Umbilical cord (tissue), 2 donors: ENCODE measurements at places on chromosomes 16 and 17.

DNA sequence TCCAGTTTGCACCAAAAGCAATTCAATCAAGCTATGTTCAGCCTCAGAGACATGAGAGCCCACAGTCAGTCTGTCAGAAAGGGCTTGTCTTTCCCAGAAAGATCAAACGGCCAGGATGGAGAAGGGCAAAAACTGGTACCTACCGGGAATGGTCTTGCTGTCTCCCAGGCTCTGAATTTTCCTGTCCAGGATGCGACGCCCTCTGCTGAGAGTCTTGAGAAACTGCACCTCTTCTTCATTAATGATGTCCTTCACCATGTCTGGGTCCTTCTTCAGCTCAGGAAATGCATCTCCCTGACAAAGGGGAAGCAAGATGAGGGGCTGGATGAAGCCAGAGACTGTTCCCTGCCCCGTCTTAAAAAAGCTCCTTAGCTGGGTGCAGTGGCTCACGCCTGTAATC lies 15.8 kb upstream of the EXOSC6 start:
- DNase-seq, result no peak

- peak; percentile 67 for DNase-seq
Measured at GRCh38 chr17:55785181-55785580, 34.3 kb downstream of the PCTP start.

- DNase-seq, result no peak
Measured at GRCh38 chr17:74530831-74531150, 484 bp downstream of the CD300LB start.

- peak; percentile 58 for DNase-seq
Measured at GRCh38 chr17:68710976-68711375, 109.8 kb upstream of the FAM20A start.

DNA sequence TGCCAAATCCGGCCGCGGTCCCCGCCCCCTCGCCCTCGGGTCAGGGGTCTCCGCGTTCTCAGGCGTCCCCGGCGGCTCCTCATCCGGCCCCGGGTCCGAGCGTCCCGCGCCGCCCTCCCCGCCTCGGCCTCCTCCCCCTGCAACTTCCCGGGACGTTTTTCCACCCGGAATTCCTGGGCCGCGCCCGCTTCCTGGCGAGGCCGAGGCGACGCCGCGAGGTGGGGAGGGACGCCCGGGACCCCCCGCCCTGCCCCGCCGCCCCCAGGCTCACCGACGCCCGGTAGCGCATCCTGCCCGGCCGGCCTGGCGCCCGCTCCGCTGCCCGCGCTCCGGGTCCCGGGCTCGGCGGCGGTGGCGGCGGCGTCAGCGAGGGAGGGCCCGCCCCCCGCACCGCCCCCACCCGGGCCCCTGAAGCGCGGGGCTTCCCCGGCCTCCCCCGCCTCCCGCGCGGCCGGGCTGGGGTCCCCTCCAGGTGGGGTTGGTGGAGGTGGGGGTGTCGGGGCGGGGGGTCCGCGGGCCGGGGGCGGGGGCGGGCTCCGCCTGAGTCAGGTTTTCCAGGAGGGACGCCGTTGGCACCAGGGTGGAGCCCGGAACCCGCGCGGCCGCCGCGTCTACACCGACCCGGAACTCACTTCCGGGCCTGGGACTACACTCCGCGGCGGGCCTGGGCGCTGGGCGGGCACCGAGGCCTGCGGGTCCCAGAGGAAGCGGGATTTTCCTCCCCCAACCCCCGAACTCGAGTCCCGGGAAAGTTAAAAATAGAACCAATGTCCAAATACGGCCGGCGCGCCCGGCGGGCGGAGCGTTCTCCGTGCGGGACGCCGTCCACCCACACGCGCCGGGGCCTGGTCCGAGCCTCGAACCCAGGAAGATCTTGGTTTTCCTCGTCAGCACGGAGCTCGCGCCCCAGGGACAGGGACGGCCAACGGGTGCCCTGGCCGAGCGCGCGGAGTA lies 6.8 kb downstream of the MYO1C start:
- peak; percentile 68 for DNase-seq

DNA sequence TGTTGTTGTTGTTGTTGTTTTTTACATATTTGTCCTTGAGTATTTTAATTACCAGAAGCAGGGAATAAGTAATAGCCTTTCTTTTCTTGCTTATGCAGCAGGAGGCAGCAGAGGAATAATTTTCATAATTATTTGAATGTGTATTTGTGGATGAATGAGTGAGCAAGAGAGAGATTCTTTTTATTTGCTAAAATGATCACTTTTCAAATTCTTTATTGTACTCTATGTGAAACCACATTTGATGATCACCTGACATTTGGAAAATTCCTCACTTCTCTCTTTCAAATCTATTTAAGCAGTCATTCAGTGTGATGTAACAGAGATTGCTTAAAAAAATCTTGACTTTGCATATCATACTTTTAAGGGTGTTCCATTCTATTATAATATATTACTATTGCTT lies 223.6 kb downstream of the BCAS3 start:
- DNase-seq, result no peak

GRCh38 chr16:56825826-56826225 lies 39.2 kb upstream of the SLC12A3 start:
- no peak for DNase-seq

DNA sequence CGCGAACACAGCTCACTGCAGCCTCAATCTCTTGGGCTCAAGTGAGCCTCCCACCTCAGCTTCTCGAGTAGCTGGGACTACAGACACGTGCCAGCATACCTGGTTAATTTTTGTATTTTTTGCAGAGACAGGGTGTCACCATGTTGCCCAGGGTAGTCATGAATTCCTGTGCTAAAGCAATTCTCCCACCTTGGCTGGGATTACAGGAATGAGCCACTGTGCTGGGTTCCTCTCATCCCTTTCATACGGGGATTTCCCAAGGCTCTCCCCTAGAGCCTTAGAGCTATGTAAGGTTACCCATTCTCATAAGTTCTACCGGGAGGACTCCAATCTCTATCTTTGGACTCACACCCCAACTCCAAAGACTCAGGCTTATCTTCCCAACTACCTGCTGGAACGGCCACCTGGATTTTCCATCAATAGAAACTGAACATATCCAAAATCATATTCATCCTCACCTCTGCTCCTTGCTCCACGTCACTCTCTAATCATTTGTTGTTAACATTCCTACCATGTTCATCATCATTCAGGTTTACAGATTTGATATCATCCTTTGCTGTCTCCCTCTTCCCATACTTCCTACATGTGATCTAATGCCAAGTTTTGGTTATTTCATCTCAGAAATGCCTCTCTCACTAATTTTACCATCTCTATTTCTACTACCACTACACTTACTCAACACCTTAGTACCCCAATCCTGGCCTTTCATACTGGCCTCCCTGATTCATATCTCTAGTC lies 92.5 kb downstream of the NCOR1 start:
- DNase-seq, result no peak

DNA sequence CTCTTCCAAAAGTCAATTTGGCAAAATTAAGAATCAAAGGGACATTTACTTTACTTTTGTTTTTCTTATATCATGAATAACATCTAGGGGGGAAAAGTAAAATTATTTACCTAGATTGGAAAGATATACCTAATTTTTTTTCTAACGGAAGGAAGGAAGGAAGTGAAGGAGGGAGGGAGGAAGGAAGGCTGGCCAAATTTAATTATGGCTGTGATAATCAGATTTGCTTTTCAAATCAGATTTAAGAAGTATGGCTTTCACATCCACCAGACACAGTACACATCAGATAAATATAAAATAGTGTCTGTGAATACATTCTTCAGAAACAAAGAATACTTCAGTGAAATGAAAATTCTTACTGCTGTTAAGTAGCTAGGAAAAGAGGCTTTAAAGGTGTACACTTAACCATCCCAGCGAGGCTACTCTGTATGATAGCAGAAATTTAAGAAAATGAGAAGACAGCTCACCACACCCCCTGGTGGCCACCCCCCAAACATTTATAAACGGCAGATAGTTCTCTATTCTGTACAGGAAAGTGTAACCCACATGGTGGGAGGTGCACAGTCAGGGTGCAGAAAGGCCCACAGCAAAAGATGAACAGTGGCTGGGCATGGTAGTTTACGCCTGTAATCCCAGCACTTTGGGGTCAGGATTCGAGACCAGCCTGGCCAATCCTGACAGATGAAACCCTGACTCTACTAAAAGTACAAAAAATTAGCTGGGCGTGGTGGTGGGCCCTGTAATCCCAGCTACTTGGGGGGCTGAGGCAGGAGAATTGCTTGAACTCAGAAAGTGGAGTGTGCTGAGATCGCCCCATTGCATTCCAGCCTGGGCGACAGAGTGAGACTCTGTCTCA lies 150.8 kb downstream of the SSH2 start:
- peak; percentile 52 for DNase-seq

GRCh38 chr17:50539762-50540559 lies 7.0 kb upstream of the SPATA20 start:
- DNase-seq, result no peak

DNA sequence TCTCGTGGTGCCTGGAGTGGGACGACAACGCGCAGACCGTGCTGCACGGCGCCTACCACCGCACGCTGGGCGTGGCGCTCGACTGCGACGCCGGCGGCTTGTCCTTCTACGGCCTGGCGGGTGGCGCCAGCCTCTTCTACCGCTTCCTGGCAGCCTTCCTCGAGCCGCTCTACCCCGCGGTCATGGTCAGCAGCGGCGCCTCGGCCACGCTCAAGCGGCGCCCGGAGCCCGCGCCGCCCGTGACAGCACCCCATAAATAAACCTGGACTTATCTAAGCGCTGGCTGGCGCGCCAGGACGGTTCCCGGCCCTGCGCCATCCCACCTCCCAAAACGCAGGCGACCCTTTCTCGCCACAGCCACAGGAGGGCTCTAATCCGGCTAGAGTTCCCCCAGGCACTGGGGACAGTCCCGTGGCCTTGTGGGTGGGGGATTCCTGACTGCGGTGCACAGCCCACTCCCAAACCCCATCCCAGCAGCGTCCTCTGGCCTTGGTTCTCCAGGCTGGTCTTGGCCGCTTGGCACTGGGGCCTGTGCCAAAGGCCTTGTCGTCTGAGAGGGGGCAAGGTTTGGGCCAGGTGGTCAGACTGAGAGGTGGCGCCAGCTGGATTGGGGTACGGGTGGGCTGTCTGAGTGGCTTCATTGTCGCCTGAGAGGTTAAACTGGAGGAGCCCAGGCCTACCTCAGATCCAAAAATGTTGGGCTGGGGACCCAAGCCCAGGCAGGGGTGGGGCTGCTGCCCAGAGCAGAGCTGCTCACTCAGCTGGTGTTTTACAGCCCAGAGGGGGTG lies 10.1 kb upstream of the SLC16A5 start:
- DNase-seq, result peak; percentile 55

- peak; percentile 96 for DNase-seq
Measured at GRCh38 chr17:48048384-48049126, 396 bp downstream of the NFE2L1 start.

GRCh38 chr17:69103557-69104233 lies 38.0 kb downstream of the ABCA6 start:
- DNase-seq, result no peak

- DNase-seq, result no peak
Measured at GRCh38 chr17:4503283-4504025, 4.8 kb downstream of the SPNS2 start.

- DNase-seq, result no peak
Measured at GRCh38 chr16:88705801-88706228, 393 bp downstream of the RNF166 start.

DNA sequence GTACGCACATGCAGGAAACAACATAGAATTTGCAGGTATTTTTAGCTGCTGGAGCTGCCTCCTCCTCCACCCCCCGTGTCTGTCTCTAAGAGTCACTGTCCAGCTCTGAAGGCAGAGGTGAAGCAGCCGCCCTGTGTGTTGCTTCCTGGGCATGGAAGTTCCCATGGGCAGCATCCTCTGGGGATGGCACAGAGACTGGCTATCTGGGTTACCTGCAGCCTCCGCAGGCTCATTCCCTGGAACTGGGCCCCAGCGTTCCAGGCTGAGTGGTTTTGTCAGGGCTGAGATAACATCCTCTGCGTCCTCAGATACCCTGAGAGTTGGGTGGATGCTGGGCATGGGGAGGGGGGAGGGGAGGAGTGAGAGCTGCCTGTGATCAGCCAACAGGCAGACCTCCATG lies 41.5 kb upstream of the MRTFB start:
- DNase-seq, result no peak

DNA sequence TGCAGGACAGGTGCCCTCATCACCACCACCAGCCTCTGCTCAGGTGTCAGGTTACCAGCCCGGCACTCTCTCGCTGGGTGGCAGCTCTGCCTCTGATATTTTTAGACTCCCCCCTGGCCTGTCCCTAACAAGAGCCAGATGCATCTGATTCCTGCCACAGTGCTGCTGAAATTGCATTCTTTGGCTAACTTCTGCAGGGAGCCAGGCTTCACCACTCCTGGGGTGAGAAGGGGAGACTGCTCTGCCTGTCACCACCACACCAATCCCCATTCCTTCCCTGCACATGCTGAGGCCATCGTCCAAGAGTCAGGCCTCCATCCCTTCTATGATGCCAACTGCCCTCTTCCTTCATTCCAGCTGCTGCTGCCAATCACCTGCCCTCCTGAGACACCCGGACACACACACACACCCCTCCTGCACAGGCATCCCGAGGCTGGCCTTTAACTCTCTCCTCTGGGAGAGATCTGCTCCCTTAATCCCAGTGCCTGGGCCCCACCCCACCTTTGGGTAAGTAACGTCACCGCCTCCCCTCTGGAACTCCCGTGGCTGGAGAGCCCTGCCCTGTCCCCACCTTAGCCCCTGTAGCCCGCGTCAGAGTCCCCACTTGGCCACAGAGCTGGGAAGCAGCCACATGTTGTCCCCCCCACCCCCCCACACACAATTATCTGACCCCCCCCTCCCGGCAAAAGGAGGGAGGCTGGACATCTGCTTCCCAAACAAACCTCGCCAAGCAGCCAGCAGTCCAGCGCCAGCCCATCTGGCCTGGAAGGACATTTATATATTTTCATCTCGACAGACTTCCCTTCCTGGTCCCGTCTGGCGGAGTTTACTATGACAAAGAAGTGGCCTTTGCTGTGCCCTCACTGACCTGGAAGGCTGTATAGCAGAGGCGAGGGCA lies 2.8 kb downstream of the EMP2 start:
- peak; percentile 38 for DNase-seq

GRCh38 chr16:66231452-66232160 lies 134.9 kb upstream of the CDH5 start:
- DNase-seq, result peak; percentile 73

- DNase-seq, result no peak
Measured at GRCh38 chr17:19652595-19652994, 4.0 kb downstream of the ALDH3A2 start.

- no peak for DNase-seq
Measured at GRCh38 chr16:82302042-82302727, 132.2 kb upstream of the MPHOSPH6 start.
